Cardiac fibroblast (primary cell): ENCODE measurements at places on chromosomes 6 and 20.

- peak; percentile 14 for DNase-seq
Observed at GRCh38 chr6:93416571-93417420, 2.6 kb downstream of the EPHA7 start.

GRCh38 chr20:45937765-45938164 is 3.3 kb downstream of the PCIF1 start:
- DNase-seq: no peak

- peak; percentile 75 for DNase-seq
Observed at GRCh38 chr20:62357187-62357667, 9.9 kb downstream of the LAMA5 start.

GRCh38 chr6:142926494-142927270 is 18.3 kb downstream of the HIVEP2 start:
- peak; percentile 96 for DNase-seq

- DNase-seq: peak; percentile 57
Observed at GRCh38 chr6:43669050-43669921, 18.3 kb downstream of the MRPS18A start.

DNA sequence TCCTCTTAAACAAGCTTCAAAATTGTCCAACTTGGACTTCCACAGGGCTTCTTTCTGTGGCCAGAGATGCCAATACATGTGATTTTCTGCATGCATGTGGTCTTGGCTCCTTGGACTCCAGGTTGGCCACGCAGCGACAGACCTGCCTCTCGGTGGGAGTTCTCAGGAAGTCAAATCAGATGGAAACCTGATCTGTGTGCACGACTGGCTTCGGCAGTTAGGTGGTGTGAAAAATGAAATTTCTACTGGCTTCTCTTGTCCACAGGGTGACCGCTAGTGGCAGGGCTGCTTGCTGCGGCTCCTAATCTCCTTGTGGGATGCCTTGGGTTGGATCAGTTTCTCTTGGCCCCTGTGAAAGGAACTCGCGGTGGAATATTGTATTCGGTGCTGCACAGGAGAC is 57.3 kb downstream of the PHACTR3 start:
- DNase-seq: no peak

DNA sequence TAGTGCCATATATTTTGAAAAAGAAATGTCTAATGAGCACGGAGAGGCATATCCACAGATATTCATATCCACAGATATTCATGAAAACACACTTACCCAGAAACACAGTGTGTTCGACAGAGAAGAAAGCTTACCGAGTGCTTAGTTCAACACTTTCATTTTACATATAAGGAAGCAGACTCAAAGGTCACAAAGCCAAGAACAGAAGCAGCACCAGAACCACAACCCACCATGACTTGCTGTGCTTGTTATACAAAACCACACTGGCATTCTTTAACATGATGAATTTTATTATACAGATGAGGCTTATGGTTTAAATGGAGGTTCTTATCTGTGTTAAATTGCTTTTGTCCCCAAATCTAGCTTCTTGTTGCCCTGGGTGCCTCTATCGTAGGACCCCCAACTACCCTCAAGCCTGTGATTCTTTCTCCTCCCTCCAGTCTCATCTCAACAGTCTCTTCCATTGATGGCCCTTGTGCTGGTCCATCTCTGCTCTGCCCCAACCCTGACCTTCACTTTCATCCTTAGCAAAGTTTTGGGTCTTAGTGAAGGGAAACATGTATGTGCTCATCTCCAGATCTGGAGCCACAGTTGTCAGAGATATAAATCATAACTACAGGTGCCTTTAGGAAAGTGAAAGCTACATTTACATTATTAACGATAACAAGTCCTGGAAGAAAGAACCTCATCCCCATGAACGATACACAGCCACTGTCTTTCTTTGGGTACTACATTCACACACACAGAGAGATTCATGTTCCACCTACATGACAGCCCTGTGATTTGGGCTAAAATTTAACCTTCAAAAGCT is 40.0 kb downstream of the SF3B5 start:
- no peak for DNase-seq

- DNase-seq: no peak
Observed at GRCh38 chr20:10111139-10111958, 76.6 kb downstream of the ANKEF1 start.

GRCh38 chr6:3515669-3516068 is 58.8 kb upstream of the SLC22A23 start:
- no peak for DNase-seq

DNA sequence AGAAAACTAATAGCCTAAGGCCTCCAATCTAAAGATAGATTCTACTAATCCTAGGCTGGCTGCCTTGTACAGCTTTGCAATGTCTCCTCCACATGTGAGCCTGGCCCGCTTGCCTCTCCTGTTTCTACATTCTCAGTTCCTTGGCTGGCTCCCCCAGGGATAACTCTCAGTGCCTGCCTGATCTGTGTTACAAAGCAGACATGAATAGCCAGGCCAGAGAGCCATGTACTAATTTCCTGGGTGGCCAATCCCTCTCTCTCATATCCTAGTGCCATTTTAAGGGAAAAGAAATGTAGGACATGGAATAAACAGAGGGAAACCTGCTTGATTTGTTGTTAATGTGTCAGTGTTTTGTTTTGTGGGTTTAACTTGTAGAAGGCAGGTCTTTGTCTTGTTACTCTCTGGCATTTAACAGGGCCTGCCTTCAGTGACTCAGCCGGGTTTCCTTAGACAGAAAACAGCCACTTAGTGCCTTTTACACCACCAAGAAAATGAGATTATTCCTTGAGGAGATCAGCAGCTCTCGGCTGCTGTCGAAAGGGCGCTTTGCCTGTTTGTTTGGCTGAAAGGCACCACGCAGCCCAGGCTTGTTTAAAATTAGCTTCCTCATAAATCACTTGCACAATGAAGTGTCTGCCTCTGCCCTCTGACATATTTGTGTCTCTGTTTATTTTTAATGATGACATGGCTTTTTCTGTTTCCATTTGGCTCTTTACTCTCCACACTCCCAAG is 702.7 kb downstream of the MAFB start:
- DNase-seq: peak; percentile 25

DNA sequence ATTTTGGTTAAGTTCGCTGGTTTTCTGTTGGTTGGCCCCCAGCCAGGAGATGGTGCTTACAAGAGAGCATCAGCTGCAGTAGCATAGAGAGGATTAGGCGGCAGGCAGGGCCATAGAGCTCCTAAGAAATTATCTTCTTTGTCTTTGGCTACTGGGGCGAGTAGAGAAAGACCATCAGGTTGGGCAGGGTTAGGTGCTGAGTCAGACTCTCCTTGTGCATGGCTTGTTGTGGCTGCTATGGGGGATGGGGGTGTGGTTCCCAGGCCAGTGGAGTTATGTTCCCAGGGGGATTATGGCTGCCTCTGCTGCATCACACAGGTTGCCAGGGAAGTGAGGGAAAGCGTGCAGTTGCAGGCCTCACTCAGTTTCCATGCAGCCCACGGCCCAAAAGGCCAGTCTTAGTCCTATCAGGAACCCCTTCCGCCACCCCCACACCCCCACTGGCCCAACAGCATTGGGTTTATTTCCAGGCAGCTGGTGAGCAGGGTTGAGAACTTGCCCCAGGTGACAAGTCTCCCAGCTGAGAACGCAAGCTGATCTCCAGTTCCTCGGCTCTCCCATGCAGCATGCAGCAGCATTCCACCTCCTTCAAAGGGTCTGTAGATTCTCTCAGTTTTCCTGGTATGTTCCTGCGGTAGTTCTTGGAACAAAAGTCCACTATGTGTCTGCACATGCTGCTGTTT is 243.7 kb downstream of the UTRN start:
- peak; percentile 71 for DNase-seq

DNA sequence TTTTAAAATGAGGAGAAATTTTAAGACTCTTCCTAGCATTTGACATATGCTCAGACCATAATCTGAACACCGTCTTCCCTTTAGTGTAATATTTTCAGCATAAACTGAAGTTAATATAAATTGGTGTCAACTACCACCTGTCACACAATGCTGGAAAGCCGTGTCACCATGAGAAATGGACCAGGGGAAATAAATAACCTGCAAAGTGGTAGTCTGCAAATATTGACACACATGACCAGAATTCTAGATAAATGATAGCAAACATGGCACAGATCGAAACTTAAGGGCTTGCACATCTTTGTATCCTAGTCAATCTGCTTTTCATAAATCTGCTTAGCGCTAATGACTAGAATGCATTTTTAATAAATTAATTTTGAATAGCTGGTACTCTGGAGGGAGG is 191.9 kb downstream of the CD83 start:
- DNase-seq: no peak
